ENCODE measurements at places on chromosomes 4 and X.
A peak's percentile ranks its signal among the peaks of the same experiment; 100 is the strongest.

GRCh38 chrX:87900320-87900908 lies 382.8 kb downstream of the KLHL4 start:
- DNase-seq = no peak

- DNase-seq = no peak
Observed at GRCh38 chrX:153882086-153882498, 3.9 kb downstream of the L1CAM start.

- no peak for DNase-seq
Observed at GRCh38 chr4:30716681-30717207, 3.4 kb upstream of the PCDH7 start.

- DNase-seq = no peak
Observed at GRCh38 chr4:83929550-83929949, 393.6 kb downstream of the GPAT3 start.

- no peak for DNase-seq
Observed at GRCh38 chr4:22356987-22357596, 158.8 kb downstream of the ADGRA3 start.

DNA sequence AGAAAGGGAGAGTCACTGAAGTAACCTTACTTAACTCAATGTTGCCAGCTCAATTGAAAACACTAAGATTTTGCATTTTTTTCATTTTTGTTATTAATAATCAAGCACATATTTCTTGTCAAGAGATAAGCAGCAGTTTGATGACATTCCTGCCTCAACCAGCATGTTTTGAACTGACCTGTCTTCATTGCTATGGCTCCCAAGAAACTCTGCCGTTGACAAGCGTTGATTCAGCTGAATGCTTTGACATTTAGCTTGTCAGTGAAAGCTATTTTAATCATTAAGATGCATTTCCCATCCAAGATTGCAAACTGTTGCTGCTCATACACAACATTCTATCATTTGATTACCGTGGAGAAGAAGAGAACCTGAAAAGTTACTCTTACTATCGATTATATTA lies 5.9 kb downstream of the NAA11 start:
- no peak for DNase-seq

GRCh38 chr4:65656008-65656407 lies 14.3 kb downstream of the EPHA5 start:
- DNase-seq = no peak

- no peak for DNase-seq
Observed at GRCh38 chrX:149312988-149313387, 192.1 kb downstream of the IDS start.

- no peak for DNase-seq
Observed at GRCh38 chrX:155094468-155095061, 23.3 kb downstream of the BRCC3 start.

- no peak for DNase-seq
Observed at GRCh38 chr4:100062921-100063320, 112.8 kb upstream of the H2AZ1 start.

DNA sequence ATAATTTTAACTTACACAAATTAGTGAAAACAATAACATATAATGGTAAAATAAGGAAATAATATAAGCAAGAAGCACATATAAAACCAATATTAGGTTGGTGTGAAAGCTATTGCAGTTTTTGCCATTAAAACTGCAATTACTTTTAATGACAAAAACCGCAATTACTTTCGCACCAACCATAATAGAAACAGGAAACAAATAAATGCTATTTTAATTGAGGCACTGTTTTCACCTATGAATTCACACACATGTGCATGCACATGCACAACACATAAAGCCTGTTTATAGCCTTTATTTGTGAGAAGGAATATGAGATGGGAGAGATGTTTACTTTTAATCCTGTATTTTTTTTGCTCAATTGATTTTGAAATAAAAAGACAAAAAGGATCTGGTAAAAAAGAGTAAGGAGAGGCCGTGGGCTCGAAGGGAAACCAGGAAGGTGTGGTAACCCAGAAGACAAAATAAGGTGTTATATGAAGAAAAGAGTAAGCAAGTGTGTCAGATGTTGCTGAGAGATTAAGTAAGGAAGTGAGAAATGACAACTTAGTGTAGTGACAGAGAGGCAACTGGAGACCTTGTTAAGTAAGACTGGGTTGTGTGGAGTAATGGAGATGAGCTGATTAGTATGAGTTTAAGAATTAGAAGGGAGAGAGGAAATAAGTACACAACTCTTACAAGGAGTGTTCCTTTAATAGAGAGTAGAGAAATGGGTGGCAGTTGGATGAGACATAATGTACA lies 69.0 kb downstream of the KLHL13 start:
- DNase-seq = no peak

GRCh38 chr4:124279741-124280140 lies 432.8 kb downstream of the ANKRD50 start:
- no peak for DNase-seq

DNA sequence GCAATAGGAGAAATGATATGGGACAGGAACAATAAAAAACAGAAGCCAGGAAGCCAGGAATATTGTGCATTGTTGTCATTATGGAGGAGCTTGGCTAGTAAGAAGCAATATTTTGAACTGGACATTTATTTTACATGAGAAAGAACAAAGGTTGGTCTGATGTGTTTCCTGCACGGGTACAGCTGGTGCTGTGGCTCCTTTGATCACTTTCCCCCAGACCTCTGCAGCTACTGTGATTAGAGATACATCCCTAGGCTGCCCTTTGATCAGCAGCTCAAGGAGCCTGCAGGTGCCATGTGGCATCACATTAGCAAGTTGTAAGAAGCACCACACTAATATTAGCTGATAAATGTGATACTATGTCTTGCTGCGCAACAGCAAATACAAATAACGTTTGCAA lies 2.5 kb downstream of the PDGFC start:
- DNase-seq = no peak

DNA sequence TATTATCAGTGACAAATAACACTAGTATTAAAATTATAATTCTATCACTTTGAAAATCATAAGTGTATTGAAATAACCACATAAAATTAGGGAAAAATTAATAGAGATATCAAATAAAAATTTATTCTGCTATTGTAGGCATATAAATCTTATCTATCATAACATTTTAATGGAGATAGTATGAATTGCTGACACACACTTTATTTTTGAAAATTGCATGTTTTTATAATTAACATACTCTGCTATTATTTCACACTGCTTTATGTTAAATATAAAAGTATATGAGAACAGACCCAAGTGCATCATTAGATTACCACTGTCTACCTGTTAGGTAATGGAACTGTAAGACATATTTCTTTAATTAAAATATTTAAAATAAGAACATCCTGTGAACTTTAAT lies 2150.2 kb downstream of the ARAP2 start:
- no peak for DNase-seq

DNA sequence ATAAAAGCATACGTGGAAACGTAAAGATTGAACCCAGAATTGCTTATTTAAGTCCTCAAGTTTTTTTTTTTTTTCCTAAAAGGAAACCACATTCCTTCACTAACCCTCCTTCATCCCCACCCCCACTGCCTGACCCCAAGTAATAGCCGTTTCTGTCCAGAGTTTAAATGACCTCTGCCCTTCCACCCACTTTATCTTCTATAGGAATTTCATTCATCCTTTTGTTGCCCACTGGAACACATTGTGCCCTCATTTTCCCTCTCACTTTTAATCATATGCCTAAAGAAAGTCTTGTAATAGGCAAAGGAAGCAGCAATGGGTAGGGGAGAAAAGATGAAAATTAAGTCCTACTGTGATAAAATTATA lies 62.7 kb downstream of the SH3RF1 start:
- no peak for DNase-seq

DNA sequence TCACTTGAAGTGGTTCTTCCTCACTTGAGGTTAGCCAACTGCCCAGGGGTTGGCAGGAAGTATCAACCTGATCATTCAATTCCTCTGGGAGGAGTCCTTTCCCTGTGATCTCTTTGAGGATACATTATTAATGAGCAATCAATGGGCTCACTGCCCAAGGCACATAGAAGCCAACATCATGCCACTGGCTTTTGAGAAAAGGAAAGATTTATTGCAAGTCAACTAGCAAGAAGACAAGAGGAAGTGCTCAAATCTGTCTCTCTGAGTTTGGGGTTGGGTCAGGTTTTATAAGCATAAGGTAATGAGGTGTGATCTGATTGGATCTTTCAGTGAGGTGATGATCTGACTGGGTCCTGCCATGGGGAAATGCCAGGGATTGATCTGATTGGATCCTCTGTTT lies 39.6 kb downstream of the FGFBP1 start:
- no peak for DNase-seq

DNA sequence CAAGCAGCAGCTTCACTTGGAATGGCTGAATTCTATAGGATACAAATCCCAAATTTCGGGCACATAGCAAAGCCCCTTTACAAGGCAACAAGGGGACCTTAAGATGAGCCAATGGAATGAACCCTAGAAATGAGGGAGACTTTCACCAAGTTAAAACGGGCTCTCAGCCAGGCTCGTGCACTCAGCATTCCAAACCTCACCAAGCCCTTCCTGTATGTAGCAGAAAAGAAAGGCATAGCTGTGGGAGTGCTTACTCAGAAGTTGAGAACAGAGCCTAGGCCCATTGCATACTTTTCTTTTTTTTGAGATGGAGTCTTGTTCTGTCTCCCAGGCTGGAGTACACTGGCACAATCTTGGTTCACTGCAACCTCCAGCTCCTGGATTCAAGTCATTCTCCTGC lies 10.8 kb upstream of the HERC5 start:
- DNase-seq = no peak

DNA sequence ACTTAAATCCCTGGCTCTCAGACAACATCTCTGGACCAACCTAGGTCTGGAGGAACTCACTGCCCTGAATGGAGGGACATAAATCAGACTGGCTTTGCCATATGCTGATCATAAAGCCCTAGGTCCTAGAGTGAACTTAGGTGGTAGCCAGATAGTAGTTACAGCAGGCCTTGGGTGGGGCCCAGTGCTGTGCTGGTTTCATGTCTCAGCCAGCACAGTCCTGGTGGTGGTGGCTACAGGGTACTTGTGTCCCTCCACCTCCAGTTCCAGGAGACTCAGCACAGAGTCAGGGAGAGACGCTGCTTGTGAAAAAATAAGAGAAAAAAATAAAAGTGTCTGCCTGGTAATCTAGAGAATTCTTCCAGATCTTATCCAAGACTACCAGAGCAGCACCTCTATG lies 40.3 kb downstream of the GSX2 start:
- no peak for DNase-seq

- peak; percentile 0 for DNase-seq
Observed at GRCh38 chrX:42869659-42870476, 91.9 kb upstream of the PPP1R2C start.

GRCh38 chr4:85107553-85107952 lies 141.1 kb upstream of the WDFY3 start:
- no peak for DNase-seq

DNA sequence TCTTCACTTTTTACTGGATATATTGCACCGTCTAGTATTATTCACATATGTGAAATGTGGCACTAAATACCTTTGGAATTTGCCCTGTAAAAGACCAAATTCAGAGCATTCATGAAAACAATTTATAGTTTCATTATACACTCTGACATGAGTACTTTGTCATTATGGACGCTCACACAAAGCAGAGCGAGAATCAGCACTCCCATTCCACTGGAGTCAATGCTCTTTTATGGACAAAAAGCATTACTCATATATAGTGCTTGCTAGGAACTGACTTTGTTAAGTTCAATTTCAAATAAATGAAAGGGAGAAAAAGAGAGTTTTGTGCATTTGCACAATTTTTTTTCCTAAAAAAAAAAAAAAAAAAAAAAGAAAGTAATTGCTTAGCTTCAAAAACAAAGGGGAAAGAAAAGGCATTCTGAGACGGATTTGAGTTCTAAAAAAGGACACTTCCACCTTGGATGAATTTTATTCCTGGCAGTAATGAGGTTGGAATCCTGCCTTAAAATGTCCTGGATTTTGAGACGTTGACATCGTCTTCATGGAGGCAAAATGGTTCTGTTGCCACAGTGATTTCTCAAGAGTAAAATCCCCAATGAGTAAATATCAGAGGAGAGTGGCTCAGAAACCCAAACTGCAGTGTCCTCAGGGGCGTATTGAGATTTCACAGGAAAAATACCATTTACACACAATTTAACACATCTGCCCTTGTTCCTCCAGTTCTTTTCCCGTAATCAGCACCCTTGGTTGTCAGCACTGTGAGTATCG lies 34.8 kb downstream of the CCDC149 start:
- DNase-seq = no peak

DNA sequence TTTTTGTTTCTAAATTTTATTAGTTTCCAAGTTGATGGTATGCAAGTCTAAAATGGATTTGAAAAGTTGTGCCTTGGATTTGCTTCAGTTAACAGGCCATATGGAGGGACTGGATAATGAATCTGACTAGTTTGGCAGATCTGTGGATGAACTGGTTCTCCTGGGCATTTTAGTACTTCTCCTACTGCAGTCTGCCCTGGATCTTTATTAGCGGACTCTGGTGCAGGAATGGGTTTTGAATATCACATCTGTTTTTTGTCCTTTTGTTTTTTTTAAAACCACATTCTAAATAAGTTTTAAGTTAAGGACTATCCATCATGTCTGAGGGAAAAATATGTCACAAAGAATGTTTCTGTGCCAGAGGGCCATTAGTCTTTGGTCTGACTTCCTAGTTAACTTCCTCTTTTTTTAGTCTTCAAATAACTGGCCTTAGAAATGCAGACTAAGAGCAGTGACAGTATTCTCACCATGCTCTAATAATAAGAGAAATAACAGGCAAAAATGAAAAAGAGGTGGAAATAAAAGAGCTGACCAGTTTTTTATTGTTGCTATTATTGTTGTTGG lies 13.9 kb upstream of the DCK start:
- no peak for DNase-seq

DNA sequence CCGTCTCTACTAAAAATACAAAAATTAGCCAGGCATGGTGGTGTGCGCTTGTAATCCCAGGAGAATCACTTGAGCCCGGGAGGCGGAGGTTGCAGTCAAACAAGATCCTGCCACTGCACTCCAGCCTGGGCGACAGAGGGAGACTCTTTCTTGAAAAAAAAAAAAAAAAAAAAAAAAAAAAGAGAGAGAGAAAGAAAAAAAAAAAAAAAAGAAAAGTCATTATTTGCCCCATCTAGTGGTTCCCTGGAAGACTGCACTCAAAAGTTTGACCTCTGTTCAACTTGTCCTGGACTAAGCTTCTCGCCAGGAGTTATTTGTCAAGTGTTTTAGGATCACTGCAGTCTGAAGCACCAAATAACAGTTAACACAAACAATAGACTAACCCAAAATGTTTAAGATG lies 45.3 kb upstream of the KCTD8 start:
- DNase-seq = no peak

DNA sequence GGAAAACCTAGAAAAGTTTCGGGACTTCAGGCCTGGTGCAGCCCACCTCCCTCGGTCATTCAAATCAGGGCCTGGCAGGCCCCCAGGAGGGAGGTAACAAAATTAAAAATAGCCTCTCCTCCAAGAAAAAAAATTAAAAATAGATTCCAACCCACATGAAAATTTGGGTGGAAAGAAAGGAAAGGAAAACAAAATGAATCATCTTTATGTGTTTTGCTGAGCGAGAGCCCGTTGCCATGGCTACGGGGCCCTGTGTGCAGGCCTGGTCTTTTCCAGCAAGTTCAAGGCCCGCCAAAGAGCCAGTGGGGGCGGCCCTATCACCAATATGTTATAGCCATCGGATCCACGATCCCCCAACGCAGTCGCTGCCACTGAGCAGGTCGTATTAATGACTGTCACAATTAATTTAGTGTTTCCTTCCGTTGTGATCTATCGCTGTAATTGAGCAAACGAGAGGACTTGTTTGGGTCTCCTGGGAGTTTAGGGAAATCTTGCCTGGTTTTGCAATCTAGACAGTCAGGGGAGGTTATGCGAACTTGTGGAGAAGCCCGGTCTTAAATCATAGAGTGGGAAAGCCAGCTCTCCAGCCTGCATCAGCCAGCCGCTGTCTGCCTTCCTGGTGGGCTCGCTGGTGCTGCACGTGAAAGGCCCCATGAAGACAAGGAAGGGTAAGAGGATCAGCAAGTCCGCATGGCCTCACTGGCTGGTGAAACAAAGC lies 452.4 kb downstream of the BCOR start:
- DNase-seq = no peak

Measured in NK-92 treated with Interleukin-12 subunit alpha and Interleukin-12 subunit beta, amount 100 ng/mL, for 24 hours (cell line).